AG10803 (cell line): ENCODE measurements at places on chromosomes 2 and 18.
A peak's percentile ranks its signal among the peaks of the same experiment; 100 is the strongest.

- DNase-seq = no peak
These were observed 38.9 kb downstream of the DHRS9 start for GRCh38 chr2:169108099-169108884.

- DNase-seq = no peak
These were observed 30.2 kb downstream of the GREB1 start for GRCh38 chr2:11563784-11564666.

DNA sequence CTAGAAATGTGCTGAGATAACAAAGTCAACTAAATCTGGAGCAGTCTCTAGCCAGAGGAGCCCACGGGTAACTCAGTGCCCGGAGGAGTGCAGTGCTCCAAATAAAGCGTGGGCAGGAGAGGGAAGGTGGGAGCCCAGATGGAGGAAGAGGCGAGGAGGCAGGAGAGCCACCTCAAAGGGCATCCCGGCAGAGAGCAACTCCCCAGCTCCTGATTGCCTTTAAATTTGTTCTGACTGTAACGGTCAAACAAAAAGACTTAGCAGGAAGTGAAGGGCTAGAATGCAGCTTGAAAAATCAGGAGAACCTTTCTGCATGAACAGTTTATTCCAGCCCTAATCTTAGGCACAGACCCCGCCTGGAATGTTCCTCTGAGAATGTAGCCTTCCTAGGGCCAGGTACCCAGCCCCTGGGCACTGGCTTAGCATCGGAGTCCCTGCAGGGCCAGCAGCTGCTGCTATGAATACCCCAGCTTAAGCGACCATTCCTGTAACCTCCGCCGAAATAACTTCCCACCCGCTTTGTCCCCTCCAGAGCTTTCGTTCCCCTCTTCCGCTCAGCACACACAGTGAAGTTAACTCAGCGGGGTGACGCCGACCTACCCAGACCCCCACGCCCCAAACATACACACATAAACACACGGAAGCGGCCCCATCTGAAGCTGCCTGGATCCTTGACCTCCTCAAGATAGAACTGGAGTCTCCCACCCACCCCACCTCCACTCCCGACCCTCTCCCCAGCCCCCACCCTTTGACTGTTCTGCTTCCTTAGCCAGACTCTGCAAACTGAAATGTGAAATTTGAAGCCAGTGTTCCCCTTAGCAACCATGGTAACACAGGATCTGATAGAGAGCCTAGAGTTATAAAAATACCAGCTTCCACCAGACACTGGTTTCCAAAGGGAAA is 123.2 kb downstream of the SMAD7 start:
- peak; percentile 66 for DNase-seq

- DNase-seq = peak; percentile 53
These were observed 264.9 kb downstream of the MREG start for GRCh38 chr2:215748446-215748845.

DNA sequence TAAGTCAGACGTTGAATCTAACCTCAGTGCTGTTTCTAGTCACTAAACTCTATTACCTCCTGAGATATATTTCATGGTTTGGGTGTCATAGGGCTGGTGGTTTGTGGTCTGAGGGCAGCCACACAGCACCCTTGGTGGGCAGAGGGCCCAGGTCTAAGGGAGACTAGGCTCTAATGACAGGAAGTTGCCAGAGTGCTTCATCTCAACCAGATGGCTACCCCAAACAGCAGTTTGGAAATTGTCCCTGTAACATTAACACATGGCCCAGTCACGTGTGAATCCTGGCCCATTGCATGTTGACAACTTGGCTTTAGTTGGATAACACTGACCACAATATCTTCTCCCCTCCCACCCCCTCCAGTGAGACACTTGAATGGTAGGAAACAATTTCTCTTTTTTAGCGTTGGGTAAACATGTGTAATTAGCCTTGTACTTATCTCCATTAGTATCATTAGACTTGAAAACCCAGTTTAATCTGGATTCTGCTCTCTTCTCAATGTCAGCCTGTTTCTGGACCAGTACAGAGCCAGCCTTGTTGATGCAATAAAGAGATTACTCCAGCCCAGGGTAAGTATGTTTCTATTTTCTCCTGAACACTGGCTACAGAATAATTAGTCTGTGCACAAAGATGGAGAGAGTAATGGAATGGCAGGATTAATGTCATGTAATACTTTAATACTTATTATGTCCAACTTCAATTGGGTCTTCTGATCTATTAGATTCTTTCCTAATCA is 187.8 kb upstream of the SIX3 start:
- DNase-seq = peak; percentile 85

DNA sequence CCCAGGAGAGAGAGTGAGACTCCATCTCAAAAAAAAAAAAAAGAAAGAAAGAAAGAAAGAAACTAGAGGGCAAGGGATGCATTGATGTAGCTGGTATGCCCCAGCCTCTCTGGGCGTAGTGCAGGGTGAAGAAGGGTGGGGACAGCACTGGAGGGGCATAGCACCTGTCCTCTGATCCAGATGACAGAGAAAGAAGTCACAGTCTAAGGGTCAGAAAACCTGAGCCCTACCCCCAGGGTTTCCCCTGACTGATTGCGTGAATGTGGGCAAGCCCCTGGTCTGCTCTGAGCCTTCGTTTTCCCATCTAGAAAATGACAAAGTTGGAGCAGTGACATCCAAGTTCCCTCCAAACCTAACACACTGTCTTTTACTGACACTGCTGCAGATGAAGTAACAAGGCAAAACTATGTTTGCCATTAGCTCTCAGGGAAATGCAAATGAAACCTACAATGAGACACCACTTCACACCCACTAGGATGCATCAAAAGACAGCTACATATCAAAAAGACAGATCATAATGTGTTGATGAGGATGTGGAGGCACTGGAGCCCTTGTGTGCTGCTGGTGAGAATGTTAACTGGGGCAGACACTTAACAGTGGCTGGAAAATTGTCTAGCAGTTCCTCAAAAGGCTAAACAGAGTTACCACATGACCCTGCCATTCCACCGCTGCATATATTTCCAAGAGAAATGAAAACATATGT is 19.5 kb upstream of the YWHAQ start:
- peak; percentile 31 for DNase-seq

GRCh38 chr18:80074697-80075096 is 34.4 kb upstream of the ADNP2 start:
- peak; percentile 2 for DNase-seq

DNA sequence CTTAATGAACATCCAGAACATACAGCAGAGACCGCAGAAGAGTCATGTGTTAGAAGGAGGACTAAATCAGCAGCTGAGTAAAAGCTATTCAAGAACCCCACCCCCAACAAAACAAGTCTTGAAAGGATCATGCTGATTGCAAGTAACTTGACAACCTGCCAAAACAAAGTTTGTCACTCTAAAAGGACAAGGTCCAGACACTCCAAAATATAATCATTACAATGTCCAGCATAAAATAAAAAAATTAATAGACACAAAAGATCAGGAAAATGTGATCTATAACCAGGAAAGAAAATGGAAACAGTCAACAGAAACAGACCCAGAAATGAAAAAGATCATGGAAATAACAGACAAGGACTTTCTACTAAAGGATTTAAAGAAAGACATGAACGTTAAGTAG is 28.5 kb downstream of the CCDC88A start:
- no peak for DNase-seq

DNA sequence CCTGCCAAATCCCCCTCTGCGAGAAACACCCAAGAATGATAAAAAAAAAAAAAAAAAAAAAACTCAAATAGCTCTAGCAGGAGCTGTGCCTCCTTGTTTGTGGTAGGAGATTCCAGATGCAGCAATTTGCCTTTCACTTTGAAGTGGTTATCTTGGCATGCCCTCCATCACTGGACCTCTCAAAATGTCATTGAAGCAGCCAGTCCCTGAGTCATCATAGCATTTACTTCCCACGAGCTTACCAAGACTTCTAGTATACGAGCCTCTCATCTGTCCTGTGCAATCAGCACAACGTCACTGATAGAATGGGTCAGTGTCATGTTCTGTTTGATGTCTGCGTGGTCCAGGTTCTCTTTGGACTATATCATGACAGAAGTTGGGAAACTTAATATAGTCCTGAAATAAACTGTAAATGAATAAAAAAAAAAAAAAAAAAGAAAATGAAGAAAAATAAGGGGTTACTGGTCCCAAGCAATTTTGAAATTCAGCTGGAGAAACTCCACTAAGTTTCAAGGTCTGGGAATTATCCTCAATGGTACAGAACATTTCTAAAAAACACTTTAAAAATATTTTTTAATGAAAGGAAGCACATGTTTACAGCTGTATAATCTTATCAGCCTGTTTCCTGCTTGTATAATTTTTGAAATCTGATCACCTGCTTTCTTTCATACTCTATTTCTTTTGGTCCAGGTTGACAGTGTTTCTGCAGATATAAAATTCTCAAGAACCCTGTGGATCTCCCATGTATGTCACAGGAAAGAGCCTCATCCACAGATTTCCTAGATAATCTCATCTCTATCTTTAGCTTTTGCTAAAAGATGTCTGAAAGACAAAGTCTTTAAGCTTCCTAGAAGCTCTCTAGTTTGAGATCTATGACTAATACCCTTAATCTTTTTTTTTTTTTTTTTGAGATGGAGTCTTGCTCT is 74.1 kb upstream of the EHBP1 start:
- DNase-seq = peak; percentile 12

DNA sequence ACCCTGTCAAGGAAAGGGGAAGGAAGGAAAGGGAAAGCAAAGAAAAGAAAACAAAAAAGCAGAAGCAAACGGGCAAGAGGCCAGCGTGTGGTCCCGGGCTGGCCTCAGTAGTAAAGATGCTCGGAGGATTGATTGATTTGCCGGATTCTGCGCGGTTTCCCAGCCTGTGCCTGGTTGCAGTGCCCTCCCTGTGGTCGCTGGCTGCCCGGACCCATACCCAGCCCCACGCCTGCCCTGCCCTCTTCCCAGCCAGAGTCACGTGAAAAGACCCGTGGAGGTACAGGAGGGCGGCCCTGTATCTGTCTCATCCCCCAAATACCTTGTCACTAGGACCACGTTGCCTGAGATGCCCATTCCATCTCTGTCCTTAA is 55.1 kb upstream of the IMP4 start:
- DNase-seq = no peak

GRCh38 chr2:172722481-172722880 is 13.2 kb upstream of the RAPGEF4 start:
- no peak for DNase-seq

DNA sequence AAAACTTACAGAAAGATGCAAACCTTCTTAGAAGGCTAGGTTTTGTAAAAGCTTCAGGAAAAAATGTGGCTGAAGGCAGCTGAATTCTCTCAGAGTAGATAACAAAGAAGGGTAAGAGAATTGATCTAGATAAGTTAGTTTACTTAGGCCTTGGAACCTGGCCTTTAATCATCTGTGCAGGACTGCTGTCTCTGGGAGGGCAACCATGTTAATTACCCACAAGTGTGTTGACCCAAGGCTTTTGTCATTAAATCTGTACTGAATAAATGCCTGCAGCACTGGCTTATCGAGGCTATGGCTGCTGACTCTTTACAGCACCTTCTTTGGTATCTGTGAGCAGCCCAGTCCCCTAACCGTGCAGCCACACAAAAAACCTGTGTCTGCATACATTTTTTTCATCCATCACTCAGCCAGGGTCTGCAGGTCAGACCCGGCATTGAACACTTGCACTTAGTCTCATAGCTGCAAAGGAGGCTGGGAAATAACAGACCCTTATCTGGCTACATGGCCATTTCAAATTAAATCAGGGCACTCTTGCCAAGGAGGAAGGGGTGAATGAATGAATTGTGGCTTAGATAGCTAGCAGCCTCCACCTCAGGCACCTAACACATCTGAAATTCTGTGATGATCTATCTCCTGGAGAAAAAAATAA is 120.2 kb upstream of the MSH2 start:
- no peak for DNase-seq
